ENCODE measurements at places on chromosomes 5 and 9.

GRCh38 chr5:58019614-58020013 lies 440.3 kb downstream of the PLK2 start:
- H3K27me3 ChIP-seq, result no peaks in the 10 kb centered on the region
- no peaks in the 10 kb centered on the region for H3K4me1 ChIP-seq
- no peak overlapping the region for H3K27ac ChIP-seq
- DNase-seq, result no peak

DNA sequence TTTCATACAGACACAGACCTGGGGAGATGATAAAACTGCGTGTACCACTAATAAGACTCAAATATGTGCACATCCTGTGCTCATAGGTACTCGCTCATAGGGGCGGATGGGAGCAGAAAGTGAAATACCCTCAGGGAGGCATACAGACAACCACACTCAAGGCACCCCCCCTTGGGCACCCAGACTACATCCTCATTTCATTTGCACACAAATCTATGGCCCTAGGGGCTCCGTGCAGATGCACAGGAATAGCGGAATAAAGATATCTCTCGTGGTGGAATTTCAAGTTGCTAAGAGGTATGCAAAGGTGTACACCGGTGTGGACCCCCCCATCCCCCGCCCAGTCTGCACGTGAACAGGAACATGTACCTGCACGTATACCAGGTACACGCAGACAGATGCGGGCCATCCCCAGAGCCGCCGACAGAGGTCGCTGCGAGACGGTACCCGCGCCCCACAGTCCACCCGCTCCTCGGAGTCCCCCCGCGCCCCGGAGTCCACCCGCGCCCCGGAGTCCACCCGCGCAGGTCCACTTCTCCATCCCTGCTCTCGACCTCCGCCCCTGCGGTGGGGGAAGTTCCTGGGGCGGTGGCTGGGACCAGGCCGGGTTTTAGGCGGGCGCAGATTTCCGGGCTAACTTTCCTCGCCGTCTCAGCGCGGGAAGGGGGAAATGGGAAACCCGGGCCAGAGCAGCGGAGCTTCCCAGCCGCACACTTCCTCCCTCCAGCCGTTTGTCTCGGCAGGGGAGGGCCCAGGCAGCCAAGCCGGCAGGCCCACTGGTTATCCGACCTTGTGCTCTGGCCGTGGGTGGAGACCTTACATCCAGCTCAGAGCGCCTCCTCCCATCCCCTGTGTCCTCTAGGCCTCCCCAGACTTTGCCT lies 1.0 kb upstream of the IL12B start:
- H3K27ac ChIP-seq, result peak overlapping the region; percentile 62
- H3K4me1 ChIP-seq, result peaks cover 53% of the 10 kb centered on the region
- no peaks in the 10 kb centered on the region for H3K36me3 ChIP-seq
- DNase-seq, result peak; percentile 26

GRCh38 chr5:134432677-134433359 lies 21.1 kb upstream of the CDKN2AIPNL start:
- H3K4me1 ChIP-seq, result peaks cover 44% of the 10 kb centered on the region
- H3K27ac ChIP-seq, result no peak overlapping the region
- H3K36me3 ChIP-seq, result no peaks in the 10 kb centered on the region
- H3K4me3 ChIP-seq, result no peak overlapping the region
- DNase-seq, result no peak
- peaks cover 2% of the 10 kb centered on the region for H3K27me3 ChIP-seq

DNA sequence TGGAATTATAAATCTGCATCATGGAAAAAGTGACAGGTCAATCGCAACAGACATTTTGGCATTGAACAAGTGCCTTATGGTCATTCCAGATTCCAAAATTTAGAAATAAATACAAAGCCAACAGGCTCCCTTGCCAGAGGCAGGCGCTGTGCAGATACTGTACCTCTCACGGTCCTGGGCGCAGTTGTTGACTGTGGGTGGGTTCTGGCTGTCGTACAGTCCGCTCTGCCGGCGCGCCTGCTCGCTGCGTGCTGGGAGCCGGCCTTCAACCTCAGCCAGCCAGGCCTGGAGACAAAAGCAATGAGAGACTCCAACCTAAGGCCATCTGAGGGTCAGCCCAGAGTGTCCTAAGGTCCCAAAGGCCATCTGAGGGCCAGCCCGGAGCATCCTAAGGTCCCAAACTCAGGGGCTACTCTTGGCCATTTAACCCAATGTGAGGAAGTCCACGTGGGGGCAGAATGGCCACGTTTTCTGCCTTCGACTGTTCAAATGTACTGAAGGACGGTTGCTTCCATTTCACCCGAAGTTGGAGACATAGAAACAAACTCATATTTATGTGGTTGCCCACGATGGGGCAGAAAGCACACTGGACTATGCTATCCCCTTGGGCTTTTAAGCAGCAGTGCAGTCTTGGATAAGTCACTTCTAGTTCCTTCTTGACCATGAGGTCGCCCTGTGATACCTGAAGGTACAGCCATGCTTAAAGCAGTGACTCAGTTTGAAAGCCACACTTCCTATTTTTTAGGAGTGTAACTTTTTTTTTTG lies 65.2 kb downstream of the USP20 start:
- no peak for DNase-seq
- no peaks in the 10 kb centered on the region for H3K27me3 ChIP-seq

DNA sequence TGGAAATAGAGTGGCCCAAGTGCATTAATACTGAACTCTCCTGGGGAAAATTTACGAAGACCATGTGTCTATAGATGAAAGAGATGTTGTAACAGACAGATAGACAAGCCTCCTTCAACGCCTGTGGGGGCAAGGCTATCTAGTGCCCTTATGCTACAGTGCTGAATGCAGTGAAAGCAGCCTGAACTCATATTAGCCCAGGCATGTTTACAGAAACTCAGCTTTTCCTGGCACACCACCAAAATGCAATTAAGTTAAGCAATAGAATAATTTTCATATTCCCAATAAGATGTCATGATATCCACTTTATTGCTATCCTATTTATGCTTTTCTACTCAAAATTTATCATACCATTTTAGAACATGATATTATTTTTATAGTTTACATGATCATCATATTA lies 277.0 kb downstream of the DIRAS2 start:
- no peak overlapping the region for H3K27ac ChIP-seq
- no peaks in the 10 kb centered on the region for H3K36me3 ChIP-seq
- no peaks in the 10 kb centered on the region for H3K4me1 ChIP-seq
- no peak overlapping the region for H3K4me3 ChIP-seq
- no peaks in the 10 kb centered on the region for H3K27me3 ChIP-seq

DNA sequence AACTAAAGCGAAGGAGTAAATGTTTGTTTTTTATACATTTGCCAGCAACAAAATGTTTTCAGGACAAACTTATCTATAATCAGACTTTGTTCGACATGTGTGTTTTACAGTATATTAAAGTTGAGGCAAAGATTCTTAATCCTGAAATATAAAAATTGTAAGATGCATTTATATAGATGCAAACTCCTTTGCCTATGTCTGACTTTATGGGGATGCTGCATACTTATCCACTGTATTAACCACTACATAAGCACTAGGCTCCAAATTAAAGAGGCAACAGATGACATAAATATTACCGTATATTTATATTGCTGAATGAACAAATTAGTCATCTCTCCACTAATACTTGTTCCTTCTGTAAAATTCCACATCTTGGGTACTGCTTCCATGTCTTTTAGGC lies 882.7 kb upstream of the ARRDC3 start:
- H3K4me3 ChIP-seq, result no peak overlapping the region
- no peaks in the 10 kb centered on the region for H3K27me3 ChIP-seq
- H3K27ac ChIP-seq, result no peak overlapping the region
- no peak for DNase-seq
- H3K4me1 ChIP-seq, result no peaks in the 10 kb centered on the region
- no peaks in the 10 kb centered on the region for H3K36me3 ChIP-seq

GRCh38 chr9:129291041-129291501 lies 113.0 kb upstream of the IER5L start:
- H3K4me3 ChIP-seq, result no peak overlapping the region
- H3K4me1 ChIP-seq, result no peaks in the 10 kb centered on the region
- 0 out of 2 replicates have a peak, but pooled peaks cover 4% of the 10 kb centered on the region for H3K36me3 ChIP-seq
- no peak for DNase-seq
- H3K27ac ChIP-seq, result no peak overlapping the region

- no peaks in the 10 kb centered on the region for H3K36me3 ChIP-seq
- peaks cover 8% of the 10 kb centered on the region for H3K27me3 ChIP-seq
- H3K4me1 ChIP-seq, result peaks cover 36% of the 10 kb centered on the region
- no peak overlapping the region for H3K27ac ChIP-seq
- no peak overlapping the region for H3K4me3 ChIP-seq
Observed at GRCh38 chr9:38440516-38440915, 16.3 kb upstream of the IGFBPL1 start.

DNA sequence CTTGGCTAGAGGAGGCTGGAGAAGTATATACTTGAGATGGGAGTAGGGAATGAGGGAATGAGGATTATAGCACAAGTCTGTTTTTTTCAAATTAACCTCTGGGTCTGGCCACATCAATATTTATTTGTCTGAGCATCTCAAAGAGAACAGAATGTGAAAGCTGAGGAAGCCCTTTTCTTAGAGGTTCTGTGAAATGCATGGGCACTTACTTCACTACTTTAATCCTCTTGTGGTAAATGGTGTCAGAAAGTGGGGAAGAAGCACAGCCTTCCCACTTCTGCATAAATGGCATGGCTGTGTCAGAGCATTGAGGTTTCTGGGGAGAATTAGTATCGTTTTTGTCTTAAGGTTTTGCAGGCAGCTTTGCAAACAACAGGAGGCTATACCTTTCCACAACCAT lies 48.6 kb downstream of the SPATA31D1 start:
- H3K27ac ChIP-seq, result no peak overlapping the region
- H3K4me3 ChIP-seq, result no peak overlapping the region
- peaks cover 6% of the 10 kb centered on the region for H3K4me1 ChIP-seq
- no peak for DNase-seq

- H3K4me3 ChIP-seq, result peak overlapping the region; percentile 39
- peak overlapping the region; percentile 60 for H3K27ac ChIP-seq
- peak; percentile 57 for DNase-seq
- H3K4me1 ChIP-seq, result peaks cover 17% of the 10 kb centered on the region
- H3K36me3 ChIP-seq, result peaks cover 9% of the 10 kb centered on the region
Observed at GRCh38 chr9:81619353-81620001, 69.9 kb downstream of the TLE1 start.

GRCh38 chr5:136776022-136776927 lies 410.9 kb upstream of the TRPC7 start:
- H3K27me3 ChIP-seq, result 0 out of 2 replicates have a peak, but pooled peaks cover 2% of the 10 kb centered on the region
- H3K36me3 ChIP-seq, result peaks cover 4% of the 10 kb centered on the region
- H3K27ac ChIP-seq, result peak overlapping the region; percentile 51
- H3K4me3 ChIP-seq, result peak overlapping the region; percentile 51
- peaks cover 57% of the 10 kb centered on the region for H3K4me1 ChIP-seq
- peak; percentile 78 for DNase-seq

DNA sequence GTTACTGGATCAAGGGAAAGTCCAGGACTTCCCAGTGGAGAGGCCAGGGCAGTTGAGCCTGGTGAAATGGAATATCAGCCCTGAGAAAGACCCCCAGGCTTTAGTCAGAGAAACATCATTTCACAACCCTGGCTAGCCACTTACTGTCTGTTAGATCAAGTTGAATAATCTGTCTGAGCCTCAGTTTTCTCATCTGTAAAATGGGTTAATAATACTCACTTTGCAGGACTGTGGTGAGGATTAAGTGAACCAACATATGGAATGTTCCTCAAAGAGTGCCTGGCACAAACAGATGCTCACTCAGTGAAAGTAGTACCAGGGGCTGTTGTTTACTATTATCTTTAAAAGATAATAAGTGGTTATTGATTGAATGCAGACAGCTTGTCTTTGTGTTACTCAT lies 110.5 kb downstream of the SV2C start:
- no peak for DNase-seq
- no peaks in the 10 kb centered on the region for H3K36me3 ChIP-seq
- no peaks in the 10 kb centered on the region for H3K4me1 ChIP-seq
- no peak overlapping the region for H3K27ac ChIP-seq
- H3K4me3 ChIP-seq, result no peak overlapping the region
- H3K27me3 ChIP-seq, result peaks cover 3% of the 10 kb centered on the region

- H3K27me3 ChIP-seq, result no peaks in the 10 kb centered on the region
- no peak overlapping the region for H3K27ac ChIP-seq
- H3K36me3 ChIP-seq, result no peaks in the 10 kb centered on the region
- no peak overlapping the region for H3K4me3 ChIP-seq
Observed at GRCh38 chr9:75461183-75461582, 372.9 kb downstream of the OSTF1 start.

DNA sequence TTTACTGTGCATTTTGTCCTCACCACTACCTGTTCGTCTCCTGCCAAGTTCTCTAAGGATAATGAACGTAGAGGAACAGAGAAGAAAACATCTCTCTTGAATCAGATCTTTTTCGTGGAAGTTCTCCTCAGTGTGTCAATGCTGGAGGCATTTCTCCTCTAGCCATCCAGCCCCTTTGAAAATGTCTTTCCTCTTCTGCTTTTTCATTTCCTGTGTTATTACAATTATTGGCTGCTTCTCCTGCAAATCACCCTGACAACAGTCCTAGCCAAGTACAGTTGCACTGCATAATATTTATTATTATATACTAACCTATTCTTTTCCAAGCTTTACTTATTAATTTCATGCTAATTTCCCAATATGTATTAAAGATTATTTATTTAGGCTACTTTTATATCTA lies 61.8 kb upstream of the TRPM3 start:
- DNase-seq, result no peak
- H3K4me3 ChIP-seq, result no peak overlapping the region
- no peaks in the 10 kb centered on the region for H3K27me3 ChIP-seq
- H3K4me1 ChIP-seq, result no peaks in the 10 kb centered on the region

- no peaks in the 10 kb centered on the region for H3K27me3 ChIP-seq
- peaks cover 22% of the 10 kb centered on the region for H3K4me1 ChIP-seq
- H3K27ac ChIP-seq, result no peak overlapping the region
- DNase-seq, result no peak
- no peak overlapping the region for H3K4me3 ChIP-seq
Observed at GRCh38 chr5:83277154-83277553, 194.4 kb upstream of the VCAN start.

DNA sequence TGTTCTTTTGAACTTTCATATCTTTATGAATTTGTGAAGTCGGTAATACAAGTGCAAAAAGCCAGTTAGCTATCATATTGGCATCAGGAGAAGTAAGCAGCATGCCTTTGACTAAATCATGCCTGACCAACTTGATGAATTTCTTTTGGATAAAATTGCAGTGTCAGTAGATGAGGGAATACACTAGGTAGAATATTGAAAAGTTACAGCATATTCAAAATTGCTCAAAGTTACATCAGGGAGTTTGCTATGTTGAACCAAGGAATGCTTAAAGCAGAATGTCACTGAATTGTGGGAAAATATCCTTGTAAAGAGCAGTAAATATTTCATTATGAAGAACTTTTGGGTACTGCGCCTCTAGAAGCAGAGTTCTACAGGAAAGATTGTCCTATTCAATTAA lies 87.1 kb upstream of the TLX3 start:
- no peak overlapping the region for H3K4me3 ChIP-seq
- no peaks in the 10 kb centered on the region for H3K27me3 ChIP-seq
- H3K27ac ChIP-seq, result no peak overlapping the region
- no peaks in the 10 kb centered on the region for H3K36me3 ChIP-seq

Measured in HFFc6 (cell line).